ENCODE measurements at places on chromosomes 2 and 18.

DNA sequence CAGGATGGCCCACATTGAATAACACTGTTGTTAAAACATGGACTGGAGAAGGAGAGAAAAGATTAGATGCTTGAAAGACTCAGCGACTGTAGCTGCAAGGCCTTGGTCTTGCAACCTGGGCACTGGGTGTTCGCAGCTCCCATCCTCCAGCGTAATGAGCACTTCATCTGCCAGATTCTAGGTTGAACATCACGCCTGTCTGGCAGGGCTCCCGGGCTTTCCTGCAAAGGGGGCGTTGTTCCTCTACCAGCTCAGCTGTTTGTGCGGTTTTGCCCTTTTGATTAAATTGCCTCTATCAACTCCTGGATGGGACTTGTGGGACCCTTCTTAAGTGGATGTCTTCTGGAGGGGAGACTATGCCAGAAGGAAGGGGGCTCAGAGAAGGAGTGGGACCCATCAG lies 215.4 kb downstream of the KLHL29 start:
- DNase-seq, result no peak

DNA sequence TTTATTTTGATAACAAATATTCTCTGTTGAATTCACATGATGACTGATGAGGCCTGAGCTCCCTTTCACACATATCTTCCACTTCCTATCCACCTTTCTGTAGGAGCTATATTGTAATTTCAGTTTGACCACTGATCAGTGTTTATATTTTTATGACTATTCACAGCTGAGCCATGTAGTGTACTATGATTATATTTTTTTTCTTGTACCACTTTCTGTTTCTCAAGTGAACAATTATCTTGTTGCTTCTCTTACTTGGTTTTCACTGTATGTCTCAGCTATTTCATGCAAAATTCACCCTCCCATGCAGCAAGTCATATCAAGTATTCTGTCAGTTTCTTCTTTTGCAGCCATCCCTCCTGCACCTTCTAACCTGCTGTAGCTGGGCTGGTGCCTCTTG lies 78.4 kb downstream of the TMEM247 start:
- no peak for DNase-seq

- no peak for DNase-seq
Observed at GRCh38 chr2:234427081-234428061, 69.5 kb downstream of the ARL4C start.

GRCh38 chr2:32741575-32741974 lies 113.7 kb downstream of the TTC27 start:
- no peak for DNase-seq

- DNase-seq, result no peak
Observed at GRCh38 chr18:693466-694187, 18.8 kb downstream of the ENOSF1 start.

- no peak for DNase-seq
Observed at GRCh38 chr18:47881752-47882455, 48.6 kb downstream of the SMAD2 start.

- no peak for DNase-seq
Observed at GRCh38 chr2:130162968-130163367, 18.1 kb upstream of the CCDC74B start.

DNA sequence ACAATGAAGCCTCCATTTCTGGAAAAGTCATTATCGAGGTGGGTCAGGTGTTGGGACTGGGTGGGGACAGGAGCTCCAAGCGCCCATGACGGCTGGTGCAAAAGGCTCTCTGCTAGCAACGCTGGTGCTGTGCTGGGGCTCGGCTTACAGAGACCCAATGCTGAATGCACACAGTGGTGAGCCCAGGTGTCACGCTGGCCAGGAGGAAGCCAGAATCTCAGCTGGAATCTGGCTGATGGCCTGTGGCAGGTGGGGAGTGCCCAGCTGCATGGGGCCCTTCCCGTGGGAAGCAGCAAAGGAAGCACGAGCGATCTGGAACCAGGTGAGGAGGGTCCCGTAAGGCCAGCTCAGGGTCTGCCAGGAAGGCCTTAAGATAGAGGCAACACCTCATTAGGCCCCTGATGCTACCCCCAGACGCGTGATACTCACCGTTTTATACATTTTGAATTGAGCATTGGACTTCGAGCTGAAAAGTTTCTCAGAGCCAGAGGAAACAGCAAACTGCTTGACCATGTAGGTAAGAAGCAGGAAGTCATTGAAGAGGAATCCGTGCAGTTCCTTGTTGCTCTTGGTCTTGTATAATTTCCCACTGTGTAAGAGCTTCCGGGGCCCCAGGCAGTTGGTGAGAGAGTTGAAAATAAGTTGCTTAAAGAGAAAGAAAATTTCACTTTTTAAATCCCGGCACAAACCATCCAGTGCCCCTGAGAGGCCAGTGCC lies 34.7 kb downstream of the FAM228A start:
- DNase-seq, result no peak

DNA sequence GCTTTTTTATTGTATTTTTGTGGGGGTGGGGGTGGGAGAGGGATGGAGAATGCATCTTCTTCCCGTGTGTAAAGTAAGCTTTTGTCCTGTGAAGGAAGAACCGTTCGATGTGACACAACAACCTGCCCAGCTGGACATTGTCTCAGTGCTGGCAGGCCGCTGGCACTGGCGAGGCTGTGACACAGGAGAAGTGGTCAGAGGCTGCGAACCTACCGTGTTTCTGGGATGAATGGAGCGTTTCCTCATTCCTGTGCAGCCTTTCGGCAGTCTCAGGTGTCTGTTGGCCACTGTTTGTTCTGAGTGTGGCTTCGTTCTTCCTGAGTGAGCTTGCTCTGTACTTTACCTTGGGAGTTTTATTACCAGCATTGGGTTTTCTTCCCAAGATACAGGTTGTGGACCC lies 8.0 kb downstream of the RAMP1 start:
- no peak for DNase-seq
